Activated CD4-positive, alpha-beta T cell treated with anti-CD3 and anti-CD28 coated beads for 1 hour (primary cell): ENCODE measurements at places on chromosomes 4 and X.

DNA sequence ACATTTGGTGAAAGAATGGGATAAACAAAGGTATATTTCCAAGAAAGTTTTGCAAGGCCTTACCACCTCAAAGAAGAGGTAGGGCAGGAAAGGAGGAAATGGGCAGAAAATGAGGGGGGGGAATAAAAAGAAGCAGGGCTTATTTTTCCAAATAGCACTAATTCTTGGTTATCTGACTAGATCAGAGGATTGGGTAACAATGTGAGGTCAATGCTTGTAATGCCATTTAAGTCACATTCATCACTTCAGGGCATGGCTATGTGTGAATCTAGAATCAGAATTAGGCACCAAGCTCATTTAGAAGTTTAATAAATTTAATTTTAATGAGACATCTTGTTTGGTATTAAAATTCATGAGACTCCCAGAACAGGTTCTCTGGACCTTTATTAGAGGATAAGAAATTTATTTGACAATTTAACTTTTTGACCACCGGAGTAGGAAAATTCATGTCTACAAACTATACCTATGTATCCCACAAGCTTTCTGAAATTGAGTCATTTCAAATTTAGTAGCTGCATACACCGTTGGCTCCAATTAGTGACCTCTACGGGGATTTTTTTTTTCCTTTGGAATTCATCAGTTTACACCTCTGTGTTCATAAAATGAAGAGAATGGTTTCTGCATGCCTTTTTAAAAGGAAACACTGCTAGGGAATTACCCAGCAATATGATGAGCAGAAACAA is 1.4 kb upstream of the STS start:
- no peak for DNase-seq

GRCh38 chrX:122119361-122119760 is 1064.7 kb upstream of the GRIA3 start:
- no peak for DNase-seq

- no peak for DNase-seq
Observed at GRCh38 chrX:22542641-22543040, 269.9 kb downstream of the CBLL2 start.

- DNase-seq, result no peak
Observed at GRCh38 chrX:55742649-55743048, 25.1 kb downstream of the RRAGB start.

- no peak for DNase-seq
Observed at GRCh38 chr4:127505203-127505602, 127.6 kb upstream of the INTU start.

DNA sequence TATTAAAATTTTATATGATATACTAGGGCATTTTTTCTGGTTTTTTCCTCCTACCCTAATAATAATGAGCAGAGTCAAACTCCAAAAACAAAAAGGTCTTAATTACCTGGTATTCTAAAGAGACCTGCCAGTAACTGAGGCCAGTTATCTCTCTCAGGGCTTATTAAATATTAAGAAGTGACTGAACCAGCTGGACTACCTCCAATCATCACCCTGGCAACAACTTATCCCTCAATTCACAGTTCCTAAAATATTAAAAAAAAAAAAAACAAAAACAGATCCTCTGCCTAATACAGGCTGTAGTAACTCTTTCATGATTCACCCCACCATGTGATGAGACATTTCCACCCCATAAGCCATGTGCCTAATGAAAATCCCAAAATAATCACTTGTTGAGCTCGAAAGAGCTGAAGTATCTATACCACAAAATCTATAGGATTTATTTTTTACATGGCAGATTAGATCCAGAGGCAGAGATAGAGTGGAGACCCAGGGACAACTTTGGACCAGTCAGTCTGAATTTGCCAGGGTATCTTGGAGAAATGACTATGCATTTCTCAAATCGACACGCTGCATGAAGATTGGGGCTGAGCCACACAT is 698.0 kb downstream of the FAT4 start:
- DNase-seq, result no peak

- DNase-seq, result no peak
Observed at GRCh38 chrX:40391662-40392061, 189.1 kb upstream of the ATP6AP2 start.

DNA sequence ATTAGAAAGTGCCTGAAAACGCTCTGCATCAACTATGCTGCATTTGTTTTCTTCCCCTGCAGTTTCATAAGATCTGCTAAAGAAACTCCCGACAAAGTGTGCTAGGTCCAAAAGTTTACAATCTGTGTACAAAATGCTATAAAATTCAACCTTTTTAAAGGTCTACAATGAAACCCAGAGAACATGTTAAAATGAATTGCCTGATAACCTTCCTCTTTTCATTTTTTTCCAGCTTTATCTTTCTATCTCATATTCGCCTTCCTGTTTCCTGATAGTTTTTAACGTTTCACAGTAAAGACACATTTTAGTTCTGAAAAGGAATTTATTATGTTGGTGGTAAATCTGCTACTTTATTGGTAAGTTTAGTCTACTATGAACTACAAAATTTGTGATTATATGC is 9.5 kb upstream of the HPGDS start:
- DNase-seq, result no peak

DNA sequence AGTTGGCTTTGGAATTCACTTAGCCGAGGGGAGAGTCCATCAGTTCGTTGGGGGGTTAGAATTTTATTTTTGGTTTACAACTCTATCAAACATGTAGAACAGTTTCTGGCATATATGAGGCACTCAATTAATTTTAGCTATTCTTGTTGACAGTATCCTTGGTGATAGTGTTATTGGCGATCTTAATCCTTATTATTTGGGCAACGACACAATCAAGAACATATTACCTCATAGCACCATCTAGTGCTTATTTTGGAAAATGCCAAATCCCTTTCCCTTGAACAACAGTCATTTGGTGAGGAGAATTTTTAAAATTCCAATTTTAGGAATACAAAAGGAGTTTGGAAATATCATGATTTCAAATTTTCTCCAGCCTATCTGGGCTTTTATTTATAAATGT is 17.9 kb upstream of the PGRMC1 start:
- DNase-seq, result no peak

GRCh38 chr4:173398220-173398619 is 696 bp downstream of the SCRG1 start:
- no peak for DNase-seq

- DNase-seq, result no peak
Observed at GRCh38 chr4:70589785-70590184, 2.3 kb upstream of the AMBN start.

DNA sequence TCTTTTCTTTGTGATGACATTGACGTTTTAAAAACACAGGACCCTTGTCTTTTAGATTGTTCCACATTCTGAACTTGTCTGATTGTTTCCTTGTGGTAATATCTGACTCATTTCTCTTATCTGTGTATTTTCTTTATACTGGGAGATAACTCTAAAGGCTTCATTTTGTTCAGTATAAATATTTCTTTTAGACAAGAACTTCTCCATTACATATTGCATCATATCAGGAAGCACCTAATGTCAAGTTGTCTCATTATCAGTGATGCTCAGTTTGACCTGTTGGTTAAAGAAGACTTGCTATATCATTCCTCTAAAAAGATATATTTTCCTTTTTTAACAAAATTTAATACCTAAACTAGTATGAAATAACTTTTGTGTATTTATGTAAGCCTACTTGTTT is 152.3 kb upstream of the BMP3 start:
- DNase-seq, result no peak

DNA sequence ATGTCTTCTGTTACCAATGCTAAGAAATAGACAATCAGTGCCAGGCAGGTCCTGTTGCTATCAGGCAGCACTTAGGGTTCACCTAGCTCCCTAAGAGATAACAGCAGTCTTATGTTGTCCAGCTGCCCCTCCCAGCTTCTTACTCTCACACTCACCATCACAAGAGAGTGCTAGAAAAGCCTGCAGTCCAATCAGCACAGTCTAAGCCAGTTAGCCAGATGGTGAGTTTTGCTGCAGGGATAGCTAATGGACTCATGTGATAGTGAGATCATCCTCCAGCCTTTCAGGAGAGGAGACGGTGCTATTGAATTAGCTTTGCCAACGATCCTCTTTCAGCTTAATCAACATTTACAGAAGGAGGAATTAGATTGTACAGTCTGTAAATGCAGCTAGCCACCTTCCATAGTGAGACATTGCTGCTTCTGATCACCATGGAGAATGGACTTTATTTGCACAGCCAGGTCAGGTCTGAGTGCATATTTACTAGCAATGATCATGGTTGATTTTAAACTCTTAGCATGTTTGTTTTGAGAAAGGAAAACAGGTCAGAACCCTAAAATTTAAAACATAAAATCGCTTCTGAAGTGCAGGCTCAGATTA is 438.3 kb downstream of the CENPC start:
- DNase-seq, result no peak

DNA sequence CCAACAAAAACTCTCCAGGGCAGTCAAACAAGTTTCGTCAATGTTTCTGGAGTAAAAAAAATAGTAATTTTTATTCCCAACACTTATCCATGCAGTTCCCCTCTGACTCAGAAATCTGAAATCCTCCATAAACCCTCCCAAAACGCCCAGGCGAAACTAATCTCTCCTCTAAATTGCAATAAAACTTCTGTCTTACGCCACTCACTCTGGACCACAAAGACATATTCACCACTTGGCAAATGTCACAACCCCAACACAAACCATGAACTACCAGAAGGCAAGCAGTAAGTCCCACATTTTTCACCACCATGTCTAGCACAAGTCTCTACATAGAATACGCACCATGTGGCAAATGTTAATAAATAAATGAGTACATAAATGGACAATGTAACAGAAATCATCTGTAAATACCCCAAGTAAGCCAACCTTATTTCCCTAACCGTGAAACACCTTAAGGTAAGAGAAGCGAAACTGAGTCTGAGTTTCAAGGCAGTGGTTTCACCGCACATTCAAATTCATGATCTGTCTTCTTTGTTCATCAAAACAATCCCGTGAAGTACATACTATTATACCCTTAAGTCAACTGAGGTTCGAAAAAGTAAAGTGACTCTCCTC is 1.6 kb downstream of the PAPSS1 start:
- no peak for DNase-seq

- no peak for DNase-seq
Observed at GRCh38 chrX:3362956-3363355, 16.5 kb upstream of the MXRA5 start.

- DNase-seq, result no peak
Observed at GRCh38 chrX:68440940-68441339, 7.6 kb upstream of the OPHN1 start.

DNA sequence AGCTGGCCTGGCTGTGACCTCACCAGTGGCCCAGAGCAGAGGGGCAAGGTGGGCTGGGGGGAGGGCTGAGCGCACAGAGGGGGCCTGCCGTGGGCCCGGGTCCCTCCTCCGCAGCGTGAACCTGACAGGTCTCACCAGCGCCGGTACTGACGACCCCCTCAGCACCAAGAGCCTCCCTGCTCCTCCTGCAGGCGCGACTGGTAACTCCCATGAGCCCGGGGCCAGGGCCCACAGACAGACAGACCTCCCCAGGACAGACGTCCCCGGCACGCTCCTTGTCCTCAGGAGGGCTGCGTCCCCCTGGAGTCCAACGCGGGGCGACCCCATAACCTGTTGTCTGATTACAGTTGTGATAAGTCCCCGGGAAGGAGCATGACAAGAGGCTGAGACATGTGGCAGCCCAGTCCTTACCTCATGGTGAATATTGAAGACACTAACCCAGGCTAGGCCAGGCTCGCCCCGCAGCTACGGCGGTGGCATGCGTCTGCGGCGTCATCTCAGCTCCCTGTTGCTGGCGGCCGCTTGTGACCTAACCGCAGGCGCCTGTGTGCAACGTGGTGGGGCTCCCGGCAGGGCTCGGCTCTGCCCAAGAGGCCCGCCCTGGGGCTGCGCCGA is 8.5 kb downstream of the AKAP17A start:
- DNase-seq, result no peak

DNA sequence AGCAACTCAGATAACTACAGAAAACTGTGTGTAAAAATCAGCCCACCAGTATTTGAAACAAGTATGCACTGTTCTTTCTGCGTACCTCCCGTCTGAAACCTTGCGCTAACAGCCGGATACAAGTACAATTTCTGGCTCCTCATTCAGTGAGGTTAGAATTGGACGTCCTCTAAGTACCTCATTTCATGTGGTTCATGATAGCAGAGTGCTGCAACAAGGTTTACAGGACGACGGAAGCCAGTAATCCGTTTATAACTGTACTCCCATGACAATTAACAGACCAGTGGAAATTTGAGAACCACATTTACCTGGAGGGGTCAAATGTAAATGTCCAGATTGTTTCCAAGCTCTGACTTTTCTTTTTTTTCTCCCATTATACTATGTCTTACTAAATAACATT is 52.9 kb upstream of the TENM3 start:
- DNase-seq, result no peak

DNA sequence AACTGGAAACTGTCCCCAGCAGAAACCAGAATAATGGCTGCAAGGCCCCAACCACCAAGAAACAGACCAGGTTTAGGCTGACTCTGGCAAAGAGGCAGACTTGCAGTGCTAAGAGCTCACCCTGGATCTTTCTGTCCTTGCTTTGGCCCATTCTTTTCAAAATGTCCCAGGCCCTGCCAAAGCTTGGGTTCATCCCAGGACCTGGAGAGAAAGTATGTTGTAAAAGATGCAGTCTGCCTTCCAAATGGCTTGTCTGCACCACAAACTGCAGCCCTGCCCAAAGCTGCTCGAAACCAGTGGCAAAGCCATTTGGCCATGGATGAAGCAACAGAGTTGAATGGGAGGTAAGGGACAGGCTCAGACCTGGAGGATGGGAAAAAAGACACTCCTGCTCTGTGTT is 38.0 kb upstream of the LNX1 start:
- DNase-seq, result no peak

GRCh38 chr4:13530823-13531624 is 13.3 kb downstream of the NKX3-2 start:
- DNase-seq, result no peak

DNA sequence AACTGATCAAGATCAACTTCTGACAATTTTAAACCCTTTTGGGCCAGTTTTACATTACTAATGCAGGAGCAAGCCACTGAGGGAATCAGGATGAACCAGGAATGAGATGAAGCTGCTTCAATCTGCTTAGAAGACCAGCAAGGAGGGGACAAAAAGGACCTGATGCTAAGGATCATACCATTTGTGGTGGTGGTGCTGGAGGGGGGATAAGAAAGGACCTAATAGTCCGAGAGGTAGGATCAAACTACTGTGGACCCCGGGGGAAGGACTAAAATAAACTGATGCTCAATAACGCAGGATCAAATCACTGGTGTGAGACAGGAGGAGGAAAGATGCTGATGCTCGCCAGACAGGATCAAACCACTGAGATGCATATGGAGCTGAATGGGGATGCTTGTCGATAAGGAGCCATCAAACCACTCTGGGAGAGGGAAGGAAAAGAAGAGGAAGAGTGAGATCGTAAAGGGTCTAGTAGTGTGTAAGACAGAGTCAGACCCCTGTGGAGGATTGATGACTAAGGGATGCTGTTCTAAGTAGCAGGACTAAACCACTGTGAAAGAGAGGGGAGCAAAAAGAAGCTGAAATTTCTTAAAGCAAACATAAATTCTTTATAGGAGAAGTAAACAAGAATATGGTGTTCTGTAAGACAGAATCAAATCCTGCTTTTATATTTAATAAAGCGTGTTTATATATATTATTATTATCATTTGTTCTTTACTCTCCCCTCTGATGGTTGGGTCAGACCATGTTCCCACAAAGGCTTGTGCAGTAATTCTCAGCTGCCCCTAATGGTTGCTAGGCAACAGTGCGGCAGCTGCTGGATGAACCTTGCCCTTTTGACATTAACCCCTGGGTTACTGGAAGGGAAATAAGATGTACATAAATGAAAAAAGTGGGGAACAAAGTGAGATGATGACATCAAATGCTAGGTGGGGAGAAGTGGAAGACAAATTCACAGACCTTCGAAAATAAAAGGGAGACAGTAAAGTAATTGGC is 432.5 kb upstream of the FGF16 start:
- no peak for DNase-seq
